IMR-90 (cell line): ENCODE measurements at places on chromosomes 11 and 22.

DNA sequence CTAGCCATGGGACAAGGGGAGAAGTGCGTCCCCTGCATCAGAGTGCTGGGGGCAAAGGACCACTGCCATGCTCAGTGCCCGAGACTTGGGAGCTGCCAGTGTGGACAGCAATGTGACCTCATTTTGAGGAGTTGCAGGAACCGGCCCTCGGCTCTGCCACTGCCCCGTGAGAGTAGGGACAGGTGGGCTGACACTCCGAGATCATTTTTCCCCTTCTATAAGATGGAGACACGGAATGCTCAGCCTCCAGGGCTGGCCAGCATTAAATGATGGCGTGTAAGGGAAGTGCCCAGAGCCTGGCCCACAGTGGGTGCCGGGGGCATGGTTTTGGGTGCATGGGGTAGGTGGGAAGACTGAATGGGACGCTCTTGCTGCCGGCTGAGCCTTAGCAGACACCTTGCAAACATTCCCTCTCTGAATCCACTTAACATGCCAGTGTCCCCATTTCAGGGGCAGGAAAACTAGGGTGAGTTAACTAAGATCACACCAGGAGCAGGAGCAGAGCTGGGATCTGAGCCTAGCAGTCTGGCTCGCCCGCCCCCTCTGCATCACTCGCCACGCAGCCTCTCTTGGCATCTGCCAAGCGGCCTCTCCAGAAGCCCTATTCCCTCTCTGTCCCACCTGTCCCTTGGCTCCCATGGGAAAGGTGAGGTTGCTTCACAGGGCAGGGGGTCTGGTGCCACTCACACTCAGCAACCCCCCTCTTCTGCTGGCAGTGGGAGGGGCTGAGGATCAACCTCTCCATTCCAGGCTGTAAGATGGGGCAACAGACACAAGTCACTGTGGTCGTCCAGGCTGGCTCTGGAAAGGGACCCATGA lies 13.6 kb downstream of the NPTXR start:
- DNase-seq = no peak

DNA sequence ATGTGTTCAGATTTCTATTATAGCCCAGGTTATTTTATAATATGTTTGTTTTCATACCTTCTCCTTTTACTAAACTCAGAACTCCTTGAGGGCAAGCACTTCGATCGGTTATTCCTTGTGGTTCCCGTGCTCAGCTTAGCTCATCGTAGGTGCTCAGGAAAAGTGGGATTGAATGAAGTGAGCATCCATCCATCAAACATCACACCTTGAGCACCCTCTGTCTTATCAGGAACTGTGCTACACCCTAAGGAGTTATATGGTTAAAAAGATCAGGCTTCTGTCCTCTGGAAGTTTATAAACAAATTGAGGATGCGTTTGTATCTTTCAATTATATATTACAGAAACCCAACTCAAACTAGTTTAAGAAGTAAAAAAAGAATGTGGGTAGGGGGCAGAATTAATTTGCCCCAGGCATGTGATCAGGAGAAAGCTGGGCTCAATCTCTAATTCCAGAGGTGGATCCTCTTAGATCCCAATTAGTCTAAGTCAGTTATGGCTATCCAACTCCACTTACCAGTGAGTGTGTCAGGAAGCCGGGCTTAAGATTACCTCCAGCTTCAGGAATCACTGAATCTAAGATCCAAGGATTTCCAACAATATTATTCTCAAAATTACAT lies 59.9 kb upstream of the RRAS2 start:
- DNase-seq = peak; percentile 25

GRCh38 chr11:93756748-93757147 lies 15.3 kb downstream of the C11orf54 start:
- no peak for DNase-seq

DNA sequence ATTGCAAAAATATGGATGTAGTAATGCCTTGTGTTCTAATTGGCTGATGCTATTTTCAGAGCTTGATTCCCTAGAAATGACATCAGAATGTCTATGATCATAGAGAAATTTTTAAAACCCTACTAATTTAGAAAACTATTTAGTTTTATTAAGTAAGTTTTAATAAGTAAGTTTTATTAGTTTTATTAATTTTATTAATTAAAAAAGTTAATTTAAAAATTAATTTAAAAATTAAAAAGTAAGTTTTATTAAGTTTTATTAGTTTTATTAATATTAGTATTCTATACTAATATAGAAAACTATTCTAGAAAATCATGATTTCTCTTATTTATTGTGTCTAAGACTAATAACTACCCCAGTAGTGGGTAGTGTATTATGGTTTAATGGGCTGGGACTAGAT lies 8.2 kb downstream of the HORMAD2 start:
- no peak for DNase-seq

- DNase-seq = no peak
Measured at GRCh38 chr11:44559207-44559939, 6.1 kb upstream of the CD82 start.

DNA sequence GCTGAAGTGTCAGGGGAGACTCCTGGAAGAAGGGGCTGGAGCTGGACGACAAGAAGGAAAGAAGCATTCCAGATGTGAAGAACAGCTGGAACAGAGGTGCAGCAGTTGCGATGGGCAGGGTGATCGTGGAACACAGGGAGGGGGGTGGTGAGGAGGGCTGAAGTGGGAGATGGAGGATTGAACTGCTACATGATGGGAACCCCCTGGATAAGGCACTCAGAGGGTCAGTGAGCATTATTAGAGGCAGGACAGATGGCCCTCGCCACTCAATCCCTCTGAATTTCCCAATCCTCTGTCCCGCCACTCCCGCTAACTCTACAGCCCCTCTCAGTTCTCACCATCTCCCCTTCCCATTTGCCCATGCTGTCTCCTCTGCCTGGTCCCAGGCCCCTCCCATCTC lies 14.0 kb downstream of the SERPINH1 start:
- DNase-seq = no peak

DNA sequence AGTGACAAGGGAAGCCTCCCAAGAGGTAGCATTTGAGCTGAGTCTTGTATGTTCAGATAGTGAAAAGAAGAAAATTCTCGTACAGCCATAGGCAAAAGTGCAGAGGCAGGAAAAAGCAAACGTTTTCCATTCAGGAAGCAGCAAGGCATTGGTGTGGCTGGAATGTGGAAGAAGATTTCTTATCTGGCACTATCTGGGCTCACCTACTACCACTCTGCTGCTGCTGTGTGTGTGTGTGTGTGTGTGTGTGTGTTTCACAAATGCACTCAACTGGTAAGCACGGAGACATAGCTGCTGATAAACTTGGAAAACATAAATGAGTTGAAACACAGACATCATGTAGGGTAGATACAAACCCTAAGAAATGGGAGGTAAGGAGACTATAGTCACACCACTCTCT lies 92.8 kb upstream of the ARHGAP42 start:
- DNase-seq = no peak

GRCh38 chr11:21148376-21148775 lies 479.0 kb downstream of the NELL1 start:
- DNase-seq = no peak

DNA sequence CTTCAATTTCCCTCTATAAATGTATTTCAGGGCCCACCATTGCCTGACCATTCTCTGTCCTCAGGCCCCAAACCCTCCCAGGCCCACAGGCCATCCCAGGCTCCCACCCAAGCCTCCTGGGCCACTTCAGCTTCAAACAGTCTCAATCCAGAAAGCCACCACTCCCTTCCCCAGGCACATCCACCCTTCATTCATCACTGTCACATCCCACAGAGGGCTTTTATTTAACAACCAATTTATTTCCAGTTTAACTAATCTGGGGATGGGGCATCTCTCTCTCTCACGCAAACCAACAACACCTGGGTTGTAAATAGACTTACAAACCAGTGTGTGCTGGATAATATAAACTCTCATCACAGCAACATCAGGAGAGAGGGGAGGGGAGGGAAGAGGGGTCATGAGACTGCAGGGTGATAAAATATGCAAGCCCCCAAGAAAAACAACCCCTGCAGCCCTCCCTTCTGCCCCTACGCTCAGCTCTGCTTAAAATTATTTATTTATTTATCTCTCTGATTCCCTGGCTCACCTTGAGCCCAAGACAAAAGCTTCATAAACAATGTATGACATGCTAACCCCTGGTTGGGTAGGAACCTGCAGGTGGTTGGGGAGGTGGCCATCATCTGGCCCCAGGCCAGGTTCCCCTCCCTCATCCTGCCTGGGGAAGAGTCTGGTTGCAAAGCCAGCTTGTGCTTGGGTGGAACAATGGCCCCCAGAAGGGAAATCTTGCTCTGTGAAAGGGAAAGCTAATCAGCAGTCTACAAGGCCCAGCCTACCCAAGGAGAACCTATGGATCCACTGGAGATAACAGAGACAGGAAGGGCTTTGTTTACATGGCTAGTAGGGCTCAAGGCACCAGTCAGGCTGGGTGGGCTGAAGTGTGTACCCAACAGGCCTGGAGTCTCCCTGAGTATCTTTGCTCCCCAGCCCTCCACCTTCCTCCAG lies 359.2 kb downstream of the BUD13 start:
- DNase-seq = no peak

- DNase-seq = no peak
Measured at GRCh38 chr11:12070446-12071267, 39.7 kb upstream of the MICAL2 start.

GRCh38 chr11:35852056-35852455 lies 91.8 kb upstream of the LDLRAD3 start:
- DNase-seq = no peak

GRCh38 chr11:91796999-91797398 lies 427.6 kb upstream of the FAT3 start:
- no peak for DNase-seq

DNA sequence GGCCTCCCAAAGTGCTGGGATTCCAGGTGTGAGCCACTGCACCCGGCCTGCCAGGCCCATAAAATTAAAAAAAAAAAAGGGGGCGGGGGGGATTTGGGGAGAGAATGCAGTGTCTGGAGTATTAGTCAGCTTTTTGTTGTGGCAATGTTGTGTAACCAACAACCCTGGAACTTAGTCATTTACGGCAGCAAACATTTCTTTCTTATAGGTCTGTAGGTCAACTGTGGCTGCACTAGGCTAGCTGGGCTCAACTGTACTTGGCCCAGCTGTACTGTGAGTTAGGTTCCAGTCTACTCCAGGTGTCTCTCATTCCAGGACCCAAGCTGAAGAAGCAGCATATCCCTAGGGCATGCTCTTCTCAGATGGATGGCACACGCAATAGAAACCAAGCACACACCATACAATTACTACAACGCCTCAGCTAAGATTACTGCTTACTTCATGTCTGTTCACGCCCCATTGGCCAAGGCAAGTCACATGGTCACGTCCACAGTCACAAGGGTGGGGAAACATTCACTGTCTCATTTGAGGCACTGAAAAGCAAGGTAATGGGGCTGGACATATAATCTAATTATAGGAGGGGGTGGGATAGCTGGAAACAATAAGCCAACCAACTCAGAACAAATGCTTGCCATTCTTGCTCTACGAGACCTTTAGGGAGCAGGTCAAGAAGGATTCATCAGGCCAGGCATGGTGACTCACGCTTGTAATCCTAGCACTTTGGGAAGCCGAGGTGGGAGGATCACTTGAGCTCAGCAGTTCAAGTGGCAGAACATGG lies 10.4 kb upstream of the SPINDOC start:
- DNase-seq = peak; percentile 57

DNA sequence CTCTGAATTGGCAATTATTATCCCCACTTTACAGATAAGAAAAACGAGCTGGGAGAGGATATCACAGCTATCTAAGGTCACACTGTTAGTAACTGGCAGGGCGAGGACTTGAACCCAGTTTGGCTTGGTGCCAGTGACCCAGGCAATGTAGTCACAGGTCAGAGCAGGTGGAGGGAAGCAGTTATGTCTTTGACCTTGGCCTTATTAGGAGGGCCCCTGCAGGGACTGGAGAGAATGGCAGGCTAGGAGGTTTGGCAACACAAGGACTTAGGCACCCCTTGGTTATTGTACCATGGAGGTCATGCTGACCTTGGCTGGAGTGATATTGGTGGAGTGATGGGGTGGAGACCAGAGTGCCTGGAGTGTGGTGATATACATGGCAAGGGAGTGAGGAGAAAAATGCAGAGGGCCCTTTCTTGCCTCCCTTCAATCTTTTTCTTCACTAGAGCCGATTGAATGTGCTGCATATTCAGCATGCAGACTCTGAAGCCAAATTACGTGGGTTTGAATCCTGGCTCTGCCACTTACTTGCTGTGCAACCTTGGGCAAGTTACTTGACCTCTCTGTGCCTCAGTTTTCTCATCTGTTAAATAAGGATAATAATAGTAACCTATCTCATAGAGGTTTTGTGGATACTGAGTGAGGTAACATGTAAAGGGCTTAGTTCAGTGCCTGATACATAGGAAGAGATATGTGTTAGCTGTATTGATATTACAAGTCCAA lies 92.7 kb upstream of the TBCEL start:
- DNase-seq = no peak

GRCh38 chr22:24730864-24731263 lies 43.7 kb downstream of the PIWIL3 start:
- DNase-seq = no peak
